ENCODE measurements at places on chromosomes 6 and 20. TPM values are rescaled to one million over a fixed set of nuclear protein-coding genes. Genes with fewer than 3 reads are reported as not detected.

GRCh38 chr20:18901980-18902737, 88.6 kb downstream of the SCP2D1 start:
- DNase-seq: no peak

The DNMT3B gene
- total RNA-seq: 1.4 TPM

The LY6G6F gene
- total RNA-seq: not detected

DNA sequence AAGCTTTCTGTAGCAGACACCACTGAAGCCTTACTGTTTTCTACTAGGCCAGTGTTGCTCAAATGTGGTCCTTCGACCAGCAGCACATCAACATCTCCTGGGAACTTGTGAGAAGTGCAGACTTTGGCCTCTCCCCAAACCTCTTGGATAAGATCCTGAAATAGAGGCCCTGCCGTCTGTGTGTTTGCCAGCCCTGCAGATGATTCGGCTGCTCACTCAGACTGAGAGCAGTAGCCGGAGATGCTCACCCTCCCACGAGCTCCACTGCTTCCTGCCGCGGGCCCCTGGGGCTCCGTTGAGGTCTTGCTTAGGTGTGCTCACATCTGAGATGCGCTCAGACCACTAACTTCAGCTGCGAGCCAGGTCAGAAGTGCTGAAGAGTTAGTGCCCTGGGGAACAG, 129.5 kb upstream of the SSTR4 start:
- DNase-seq: no peak

GRCh38 chr6:106014955-106015354, 71.2 kb upstream of the PRDM1 start:
- DNase-seq: no peak

DNA sequence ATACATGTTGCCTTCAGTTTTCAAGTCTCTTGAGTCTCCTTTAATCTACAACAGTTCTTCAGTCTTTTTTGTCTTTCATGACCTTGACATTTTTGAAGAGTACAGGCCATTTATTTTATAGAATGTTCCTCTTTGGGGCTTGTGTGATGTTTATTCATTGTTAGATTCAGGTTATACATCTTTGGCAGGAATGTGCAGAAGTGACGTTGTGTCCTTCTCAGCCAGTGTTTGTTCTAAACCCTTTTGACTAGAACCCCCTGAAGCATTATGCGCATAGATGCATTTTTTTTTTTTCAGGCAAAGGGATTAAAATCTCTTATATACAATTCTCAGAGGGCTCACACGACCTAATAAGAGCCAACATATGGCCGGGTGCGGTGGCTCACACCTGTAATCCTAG, 11.2 kb upstream of the NCOA5 start:
- DNase-seq: no peak

- no peak for DNase-seq
These were observed 105.1 kb upstream of the ADGRF1 start for GRCh38 chr6:47147175-47147727.

GRCh38 chr6:106324726-106325335, 729 bp downstream of the ATG5 start:
- no peak for DNase-seq

DNA sequence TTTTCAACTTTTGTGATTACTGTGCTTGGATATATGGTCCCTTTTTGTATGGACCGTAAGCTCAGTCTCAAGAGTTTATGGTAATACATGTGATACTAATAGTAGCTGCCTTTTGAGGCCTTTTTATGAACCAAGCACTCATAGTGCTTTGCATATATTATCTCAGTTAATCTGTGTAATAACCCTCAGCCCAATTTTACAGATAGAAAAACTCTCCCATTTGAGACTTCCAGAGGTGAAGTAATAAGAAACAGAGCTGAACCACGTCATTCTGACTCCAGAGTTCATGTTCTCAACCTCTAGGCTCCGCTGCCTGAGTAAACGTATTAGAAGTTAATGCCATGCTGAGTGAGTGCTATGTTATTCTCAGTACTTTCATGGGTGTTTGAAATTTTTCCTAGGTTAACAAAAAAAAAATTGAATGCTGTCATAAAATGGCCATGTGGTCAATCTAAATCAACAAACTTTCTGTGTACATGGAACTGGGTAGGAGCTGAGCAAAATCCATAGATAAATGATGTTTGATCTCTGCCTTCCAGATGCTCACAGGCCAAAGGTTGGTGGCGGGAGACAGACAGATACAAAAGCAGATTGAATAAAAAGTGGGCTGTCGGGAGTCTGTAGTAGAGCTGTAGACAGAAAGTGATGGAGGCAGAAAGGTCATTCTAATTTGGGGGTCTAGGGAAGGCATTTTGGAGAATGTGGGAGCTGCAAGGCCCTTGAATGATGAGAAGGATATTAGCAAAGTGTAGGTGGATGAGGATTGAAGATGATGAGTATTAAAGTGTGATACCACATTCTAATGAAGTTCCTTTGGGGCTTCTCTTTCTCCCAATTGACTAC, 22.6 kb upstream of the ELOVL2 start:
- DNase-seq: no peak

DNA sequence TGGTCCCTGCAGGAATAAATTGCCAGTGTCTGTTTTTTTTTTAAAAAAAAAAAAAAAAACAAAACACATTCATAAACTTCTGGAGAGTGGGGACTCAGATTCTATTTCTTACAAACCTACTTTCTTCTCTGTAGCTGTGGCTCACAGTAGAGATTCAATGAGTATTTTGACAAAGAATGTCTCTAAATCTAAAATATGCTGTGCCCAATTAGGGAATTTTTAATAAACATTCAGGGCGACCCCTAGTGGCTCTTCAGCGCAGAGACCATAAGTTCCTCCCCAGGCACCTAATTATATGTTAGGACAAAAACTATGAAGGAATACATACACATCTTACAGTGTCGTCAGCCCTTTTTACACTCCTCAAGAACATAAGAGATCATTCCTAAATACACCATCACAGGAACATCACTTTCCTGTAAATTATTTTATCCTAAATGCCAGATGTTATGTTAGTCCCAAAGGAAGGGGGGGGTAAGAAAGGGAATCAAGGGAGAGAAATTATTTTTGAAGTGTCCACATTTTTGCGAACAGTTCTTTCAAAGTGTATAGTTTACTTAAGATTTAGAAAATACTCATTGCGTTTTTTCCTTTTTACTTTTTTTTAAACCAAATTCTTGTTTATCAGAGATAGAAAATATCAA, 21.8 kb upstream of the NAA20 start:
- no peak for DNase-seq

- DNase-seq: no peak
These were observed 103.2 kb upstream of the RIPOR2 start for GRCh38 chr6:25038999-25039398.

Measured in CD8-positive, alpha-beta memory T cell (primary cell).